ENCODE measurements at places on chromosomes 2 and 18.

DNA sequence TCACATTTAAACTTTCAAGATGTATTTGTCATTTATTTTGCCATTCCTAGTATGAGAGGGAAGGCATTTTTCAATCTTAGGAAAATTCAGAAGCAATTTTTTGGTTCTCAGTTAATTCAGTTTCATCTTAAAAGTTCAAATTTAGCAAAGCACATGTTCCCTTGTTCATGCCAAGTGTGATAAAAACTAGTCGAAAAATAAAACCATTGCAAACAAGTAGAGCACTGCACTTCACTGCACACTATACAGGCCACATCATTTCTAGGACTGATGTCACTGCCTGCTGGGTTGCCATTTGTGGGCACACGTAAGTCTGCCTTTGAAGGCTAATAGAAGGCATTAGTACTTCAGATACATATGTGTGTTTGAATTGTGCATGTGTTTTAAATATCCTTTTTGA is 14.3 kb downstream of the TBR1 start:
- DNase-seq, result no peak

DNA sequence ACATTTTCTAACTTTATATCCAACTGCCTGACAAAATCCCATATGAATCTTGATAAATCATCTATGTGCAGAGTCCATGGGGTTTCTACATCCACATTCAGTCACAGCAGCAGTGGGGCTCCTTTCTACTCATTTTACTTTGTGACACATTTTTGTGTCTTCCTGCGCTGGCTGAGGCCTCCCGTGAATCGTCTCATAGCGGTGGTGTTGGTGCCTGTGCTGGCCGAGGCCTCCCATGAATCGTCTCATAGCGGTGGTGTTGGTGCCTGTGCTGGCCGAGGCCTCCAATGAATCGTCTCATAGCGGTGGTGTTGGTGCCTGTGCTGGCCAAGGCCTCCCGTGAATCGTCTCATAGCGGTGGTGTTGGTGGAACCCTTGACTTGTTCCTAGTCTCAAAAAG is 17.0 kb downstream of the SNED1 start:
- no peak for DNase-seq

GRCh38 chr2:174535083-174535482 is 48.3 kb upstream of the GPR155 start:
- no peak for DNase-seq

- DNase-seq, result no peak
Measured at GRCh38 chr2:234690569-234691213, 193.8 kb upstream of the ARL4C start.

GRCh38 chr2:217993817-217994463 is 8.9 kb downstream of the TNS1 start:
- DNase-seq, result peak; percentile 9

GRCh38 chr2:128643221-128644065 is 324.8 kb upstream of the HS6ST1 start:
- no peak for DNase-seq

GRCh38 chr2:197149546-197149945 is 161.0 kb downstream of the ANKRD44 start:
- no peak for DNase-seq

GRCh38 chr2:156147594-156148330 is 184.8 kb downstream of the NR4A2 start:
- no peak for DNase-seq

GRCh38 chr2:13652531-13653313 is 936.0 kb downstream of the TRIB2 start:
- no peak for DNase-seq

DNA sequence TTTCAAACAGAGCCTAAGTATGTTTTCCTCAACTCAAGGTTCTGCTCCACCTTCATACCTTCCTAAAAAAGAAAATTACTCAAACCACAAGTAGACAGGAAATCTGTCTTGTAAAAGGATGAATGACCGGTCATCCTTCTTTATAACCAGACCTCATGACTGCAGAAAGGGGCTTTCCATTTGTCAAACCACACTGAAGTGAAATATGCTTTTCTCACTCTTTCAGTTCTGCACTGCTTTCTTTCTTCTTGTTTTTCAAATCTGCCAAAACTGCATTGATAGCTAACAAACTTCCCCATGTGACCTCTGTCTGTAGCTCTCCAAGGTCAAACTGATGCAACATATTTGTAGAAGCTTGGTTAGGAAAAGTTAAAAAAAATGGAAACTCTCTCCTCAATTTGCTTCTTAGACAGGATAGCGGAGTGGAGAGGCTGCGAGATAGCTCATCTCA is 308.9 kb upstream of the CCDC68 start:
- DNase-seq, result no peak

DNA sequence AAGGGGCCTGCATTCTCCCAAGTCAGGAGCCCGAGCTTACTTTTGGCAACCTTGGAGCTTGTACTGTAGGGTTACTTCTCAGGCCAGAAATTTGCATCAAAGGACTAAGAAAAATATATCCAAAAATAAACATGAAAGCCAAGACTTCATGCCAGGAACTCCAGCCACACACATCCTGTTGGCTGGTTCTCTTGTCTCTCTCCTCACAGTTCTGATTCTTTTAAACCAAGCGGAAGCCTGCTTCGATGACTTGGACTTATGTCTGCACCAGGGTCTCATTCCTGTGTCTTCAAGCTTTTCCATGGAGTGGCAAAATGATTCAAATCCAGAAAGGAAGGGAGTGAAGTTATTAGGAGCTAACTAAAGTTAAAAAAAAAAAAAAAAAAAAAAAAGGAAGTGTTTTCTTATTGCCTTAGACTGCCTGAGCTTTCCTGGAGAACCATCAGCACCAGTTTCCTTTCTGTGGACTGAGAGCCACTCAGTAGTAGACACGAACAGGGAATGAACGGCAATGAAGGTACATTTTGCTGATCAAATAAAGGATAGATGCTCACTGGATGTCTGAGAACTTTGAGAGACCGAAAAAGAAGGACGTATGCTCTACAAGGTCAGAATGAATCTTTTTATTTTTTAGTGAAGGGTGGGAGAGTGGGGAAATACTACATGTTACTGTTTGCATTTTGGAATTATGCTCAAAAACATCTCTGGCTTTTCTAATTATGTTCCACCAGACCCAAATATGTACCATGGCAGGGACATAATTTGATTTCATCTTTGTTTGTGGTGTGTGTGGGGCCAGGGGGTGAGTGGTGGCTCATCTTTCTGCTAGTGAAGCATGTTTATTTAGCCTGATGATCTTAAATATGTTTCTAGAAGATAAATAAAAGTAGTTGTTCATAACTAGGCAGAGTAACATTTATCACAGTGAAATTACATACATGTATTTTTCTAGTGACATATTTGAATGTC is 86.0 kb downstream of the RAPGEF4 start:
- peak; percentile 47 for DNase-seq

- DNase-seq, result peak; percentile 70
Measured at GRCh38 chr2:74045454-74045853, 60.7 kb downstream of the TET3 start.

DNA sequence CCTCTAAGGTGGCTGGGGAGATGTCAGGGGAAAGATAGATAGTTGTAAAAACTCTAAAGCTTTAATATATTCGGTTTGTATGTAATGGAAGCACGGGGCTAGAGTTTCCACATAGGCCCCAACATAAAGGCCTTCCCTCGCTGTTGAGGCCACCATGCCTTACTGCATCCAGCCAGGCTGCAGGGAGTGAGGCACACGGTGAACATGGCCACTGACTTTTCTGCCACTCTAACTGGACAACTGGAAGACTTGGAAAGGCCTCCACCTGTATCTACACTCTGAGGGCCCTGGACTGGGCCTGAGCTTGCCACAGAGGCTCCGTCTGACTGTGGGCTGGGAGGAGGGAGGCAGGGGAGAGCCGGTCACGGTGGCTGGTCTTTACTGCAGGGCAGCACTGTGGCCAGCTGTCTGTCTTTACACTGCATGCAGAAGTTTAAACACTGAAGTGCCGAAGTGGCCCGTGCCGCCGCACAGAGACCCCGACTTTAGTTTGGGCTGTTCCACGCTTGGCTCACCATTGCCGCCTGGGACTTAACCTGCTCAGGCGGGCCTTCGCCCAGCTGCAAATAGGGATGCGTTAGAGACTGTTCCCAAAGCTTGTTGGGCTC is 66.7 kb downstream of the EMILIN2 start:
- no peak for DNase-seq

- DNase-seq, result no peak
Measured at GRCh38 chr18:21456428-21457178, 143.9 kb downstream of the ESCO1 start.

GRCh38 chr2:62014102-62014501 is 108.6 kb downstream of the COMMD1 start:
- DNase-seq, result peak; percentile 98

DNA sequence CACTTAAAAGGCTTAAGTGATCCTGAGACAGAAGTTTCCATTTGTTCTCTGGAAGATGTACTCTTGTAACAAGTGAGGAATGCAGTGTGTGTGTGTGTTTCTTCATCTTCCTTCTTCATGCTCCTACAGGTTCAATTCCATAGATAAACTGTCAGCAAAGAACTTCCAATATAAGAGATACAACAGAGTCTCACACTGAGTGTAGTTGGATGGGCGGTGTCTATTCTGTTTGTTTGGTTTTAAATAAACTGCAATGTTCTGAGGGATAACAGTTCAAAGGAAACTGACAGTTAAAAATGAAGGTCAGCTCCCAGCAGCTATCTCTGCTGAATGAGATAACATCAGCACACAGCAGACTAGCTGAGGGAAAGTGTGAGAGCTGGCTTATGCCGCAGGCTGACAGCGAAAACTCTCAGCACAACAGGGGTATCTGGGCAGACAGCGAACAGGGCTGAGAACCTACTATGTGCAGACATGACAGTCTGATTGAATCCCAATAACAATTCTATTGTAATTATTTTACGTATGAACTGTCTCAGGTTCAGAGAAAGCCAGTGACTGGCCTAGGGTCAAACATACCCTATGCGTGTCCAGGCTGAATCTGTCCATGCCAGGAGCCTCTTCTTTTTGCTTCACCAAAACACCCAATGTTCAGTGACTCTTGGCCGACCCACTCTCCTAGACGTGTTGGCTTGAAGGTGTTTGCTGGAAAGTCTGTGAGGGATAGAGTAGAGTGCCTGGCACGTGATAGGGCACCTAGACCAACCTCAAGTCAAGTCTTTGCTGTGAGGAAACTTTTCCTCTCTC is 201.9 kb upstream of the TRIB2 start:
- no peak for DNase-seq

DNA sequence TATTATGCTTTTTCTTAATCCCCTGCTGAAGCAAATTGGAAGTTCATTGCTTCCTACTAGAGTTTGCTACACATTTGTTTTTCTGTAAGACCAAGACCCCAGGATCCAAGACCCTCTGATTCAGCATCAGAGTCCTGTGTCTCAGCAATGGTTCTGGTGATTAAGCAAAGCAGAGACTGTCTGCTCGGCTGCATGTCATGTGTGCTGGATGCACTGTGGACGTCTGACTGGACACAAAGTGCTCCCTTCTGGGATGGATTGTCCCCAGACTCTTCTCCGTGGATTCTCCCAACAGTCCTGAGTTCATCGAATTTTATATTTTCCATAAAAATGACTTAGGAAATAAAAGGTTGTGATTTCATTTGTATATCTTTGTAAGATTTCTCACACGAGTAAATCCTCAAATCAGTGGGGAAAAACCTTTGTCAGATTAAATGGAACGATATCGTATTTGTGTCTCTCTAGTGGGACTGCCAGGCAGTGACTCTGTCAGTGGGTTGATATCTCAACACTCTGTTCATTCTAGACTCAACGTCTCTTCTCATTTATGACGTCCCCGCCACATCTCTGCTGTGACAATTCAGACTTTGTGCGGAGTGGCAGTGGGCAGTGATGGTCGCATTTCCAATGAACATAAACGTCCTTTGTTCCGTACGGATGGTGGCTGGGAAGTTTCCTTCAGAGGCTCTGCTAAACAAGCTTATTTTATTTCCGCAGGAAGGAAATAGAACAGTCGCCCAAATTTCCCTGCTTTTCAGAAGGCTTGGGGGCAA is 58.6 kb downstream of the NCAPH start:
- no peak for DNase-seq

DNA sequence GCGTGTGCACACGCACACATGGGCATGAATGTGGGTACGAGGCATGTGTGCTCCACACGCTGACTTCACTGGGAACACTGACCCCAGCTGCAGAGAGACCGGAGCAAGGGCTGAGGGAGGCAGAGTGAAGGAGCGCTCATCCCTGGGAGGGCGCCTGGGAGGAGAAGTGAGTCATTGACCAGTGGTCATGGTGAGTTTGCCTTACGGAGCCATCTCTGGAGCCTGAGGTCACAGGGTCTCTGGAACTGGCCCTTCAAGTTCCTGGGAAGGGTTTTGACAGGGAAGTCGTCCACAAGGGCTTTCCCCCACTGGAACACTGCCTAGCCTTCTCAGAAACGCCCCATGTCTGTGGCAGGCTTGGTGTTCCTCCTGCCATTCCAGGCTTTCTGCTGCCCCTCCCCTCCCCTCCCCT is 14.3 kb upstream of the TMEM185B start:
- DNase-seq, result no peak

GRCh38 chr2:210667711-210668110 is 111.3 kb downstream of the CPS1 start:
- DNase-seq, result no peak

Measured in G401 (cell line).